ENCODE measurements at places on chromosomes 6 and 20. TPM values are rescaled to one million over a fixed set of nuclear protein-coding genes. Genes with fewer than 3 reads are reported as not detected.
A peak's percentile ranks its signal among the peaks of the same experiment; 100 is the strongest.

GRCh38 chr6:30600451-30600961, 16.5 kb downstream of the PPP1R10 start:
- DNase-seq: no peak

DNA sequence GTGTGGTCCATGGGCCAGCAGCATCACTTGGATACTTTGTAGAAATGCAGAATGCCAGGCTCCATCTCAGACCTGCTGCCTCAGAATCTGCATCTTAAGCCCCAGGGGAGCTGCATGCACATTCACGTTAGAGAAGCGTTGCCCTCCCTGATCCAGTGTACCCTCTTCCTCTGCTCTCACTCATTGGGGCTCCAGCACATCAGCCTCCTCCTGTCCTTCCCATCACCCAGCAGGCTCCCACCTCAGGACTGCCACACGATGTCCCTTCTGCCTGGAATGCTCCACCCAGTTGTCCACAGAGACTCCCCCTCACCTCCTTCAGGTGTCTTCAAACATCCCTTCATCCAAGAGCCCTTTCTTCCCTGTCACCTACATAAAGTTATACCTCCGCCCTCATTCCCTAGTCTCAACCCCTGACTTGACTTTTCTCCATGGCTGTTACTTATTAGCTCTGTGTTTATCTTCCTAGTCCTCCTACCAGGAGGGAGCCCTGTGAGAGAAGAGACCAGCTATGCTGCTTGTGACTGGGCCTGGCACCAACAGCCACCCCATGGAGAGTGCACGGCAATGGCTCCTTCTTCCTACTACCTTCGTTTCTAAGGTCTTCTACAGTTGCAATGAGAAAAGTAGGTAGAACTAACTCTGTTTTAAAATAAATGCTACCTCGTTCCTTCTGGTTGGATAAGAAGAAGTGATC, 3.3 kb upstream of the ACSS1 start:
- no peak for DNase-seq

Gene SLC22A1
- 0.16 TPM for total RNA-seq

DNA sequence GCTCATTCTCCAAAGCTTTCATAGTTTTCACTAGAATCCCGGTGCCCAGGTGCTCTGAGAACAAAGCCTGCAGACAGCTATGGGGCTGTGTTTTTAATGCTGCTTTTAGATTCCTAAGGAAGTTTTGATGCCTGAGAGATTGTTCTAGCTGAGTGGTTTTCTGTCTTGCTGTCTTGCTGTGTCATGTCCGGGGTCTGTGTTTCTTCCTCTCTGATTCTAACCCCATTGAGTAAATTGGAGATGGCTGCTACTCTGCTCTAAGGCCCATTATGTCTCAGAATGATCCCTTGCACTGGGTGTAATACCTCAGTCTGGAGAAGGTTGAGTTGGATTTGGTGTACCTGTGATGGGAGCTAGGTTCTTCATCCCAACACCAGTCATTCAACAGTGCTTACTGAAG, 63.4 kb downstream of the ARID1B start:
- DNase-seq: no peak

GRCh38 chr6:116390581-116390980, 19.8 kb downstream of the DSE start:
- no peak for DNase-seq

Gene IPCEF1
- 22.6 TPM for total RNA-seq

DNA sequence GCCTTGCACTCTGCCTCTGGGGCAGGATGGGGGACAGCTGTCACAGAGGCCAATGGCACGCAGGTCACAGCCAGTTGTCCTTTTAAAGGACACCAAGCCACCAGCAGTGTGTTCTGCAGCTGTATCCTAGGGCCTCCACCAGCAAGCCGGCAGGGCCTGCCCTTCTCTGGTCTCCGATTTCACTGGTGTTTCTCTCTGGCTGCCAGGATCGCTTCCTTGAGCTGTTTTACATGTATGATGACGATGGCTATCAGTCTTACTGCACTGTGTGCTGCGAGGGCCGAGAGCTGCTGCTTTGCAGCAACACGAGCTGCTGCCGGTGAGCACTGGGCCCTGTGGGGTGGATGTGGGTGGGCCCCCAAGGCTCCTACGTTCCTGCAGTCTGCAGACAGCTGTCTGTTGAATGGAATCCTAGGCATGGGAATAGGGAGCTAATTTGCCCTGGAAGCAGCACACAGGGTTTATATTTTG, 22.7 kb upstream of the MAPRE1 start:
- no peak for DNase-seq

DNA sequence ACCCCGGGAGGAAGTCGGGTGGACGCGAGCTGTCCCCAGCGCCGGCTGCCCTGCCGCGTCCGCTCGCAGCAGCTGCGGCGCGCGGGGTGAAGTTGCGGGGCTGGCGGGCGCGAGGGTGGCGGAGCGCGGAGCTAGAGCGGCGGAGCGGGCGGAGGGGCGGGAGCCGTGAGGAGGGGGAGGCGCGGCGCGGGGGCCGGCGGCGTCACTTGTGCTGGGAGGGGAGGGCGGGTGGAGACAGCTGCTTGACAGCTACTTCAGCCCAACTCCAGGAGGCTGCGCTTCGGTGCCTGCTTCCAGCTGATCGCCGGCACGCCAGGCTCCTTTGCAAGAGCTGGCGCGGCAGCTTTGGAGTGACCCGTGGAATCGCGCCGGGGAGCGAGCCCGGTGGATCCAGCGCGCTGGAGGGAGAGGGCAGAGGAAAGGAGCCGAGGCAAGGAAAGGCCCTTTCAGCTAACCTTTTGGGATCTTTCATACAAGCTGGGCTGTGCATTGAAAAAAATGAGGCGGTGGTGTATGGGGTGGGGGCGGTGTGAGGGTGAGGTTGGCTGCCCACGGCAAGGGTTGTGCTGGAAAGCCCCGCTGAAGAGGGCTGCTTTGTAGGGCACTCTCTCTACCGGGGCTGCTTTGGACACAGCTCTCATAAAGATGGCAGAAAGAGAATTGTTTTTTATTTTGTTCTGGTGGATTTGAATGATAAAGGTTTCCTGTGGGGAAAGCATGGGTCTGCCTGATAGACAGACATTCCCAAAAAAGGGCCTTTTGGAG, 24.6 kb downstream of the RIPOR2 start:
- DNase-seq: no peak

Gene MLN
- not detected for total RNA-seq

GRCh38 chr20:59771506-59772372, 161.7 kb downstream of the SYCP2 start:
- no peak for DNase-seq

Gene DAAM2
- total RNA-seq: not detected

Gene TMEM244
- total RNA-seq: not detected

DNA sequence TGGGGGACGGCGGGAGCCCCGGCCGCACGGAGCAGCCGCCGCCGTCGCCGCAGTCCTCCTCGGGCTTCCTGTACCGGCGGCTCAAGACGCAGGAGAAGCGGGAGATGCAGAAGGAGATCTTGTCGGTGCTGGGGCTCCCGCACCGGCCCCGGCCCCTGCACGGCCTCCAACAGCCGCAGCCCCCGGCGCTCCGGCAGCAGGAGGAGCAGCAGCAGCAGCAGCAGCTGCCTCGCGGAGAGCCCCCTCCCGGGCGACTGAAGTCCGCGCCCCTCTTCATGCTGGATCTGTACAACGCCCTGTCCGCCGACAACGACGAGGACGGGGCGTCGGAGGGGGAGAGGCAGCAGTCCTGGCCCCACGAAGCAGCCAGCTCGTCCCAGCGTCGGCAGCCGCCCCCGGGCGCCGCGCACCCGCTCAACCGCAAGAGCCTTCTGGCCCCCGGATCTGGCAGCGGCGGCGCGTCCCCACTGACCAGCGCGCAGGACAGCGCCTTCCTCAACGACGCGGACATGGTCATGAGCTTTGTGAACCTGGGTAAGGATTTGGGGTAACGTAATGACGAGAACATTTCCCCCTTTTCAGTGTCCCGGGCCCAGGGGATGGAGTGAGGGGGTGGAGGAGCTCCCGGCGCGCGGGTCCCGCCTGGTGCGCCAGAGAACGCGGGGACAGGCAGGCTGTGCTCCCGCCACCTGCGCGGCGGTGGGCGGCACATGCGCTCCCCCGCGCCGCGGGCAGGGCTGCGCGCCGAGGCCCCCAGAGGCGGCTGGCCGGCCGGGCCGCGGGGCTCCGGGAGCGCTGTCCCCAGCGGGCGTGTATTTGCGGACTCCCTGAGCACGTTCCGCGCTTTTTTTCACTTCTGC, 1.4 kb downstream of the BMP6 start:
- peak; percentile 23 for DNase-seq

DNA sequence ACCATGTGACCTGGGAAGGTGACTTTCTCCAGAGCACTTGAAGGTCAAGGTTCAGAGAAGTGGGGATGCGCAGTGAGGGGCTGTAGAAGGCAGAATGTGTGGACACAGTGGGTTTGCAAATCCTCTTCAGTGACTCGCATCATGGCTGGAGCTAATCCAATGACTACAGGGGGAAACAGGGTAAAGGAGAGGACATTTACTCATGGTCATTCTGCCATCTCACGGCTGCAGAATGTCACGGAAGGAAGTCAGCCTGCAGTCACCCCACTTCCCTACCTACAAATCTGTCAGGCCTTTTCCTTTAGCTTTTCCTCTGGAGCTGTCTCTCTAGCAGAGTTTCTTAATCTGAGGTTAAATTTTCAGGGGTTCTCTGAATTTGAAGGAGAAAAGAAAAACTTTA, 337.6 kb downstream of the CDC5L start:
- no peak for DNase-seq

- DNase-seq: peak; percentile 31
Measured at GRCh38 chr6:57267586-57268293, 45.6 kb upstream of the RAB23 start.

- DNase-seq: no peak
Measured at GRCh38 chr6:49646130-49646824, 9.6 kb upstream of the RHAG start.

- no peak for DNase-seq
Measured at GRCh38 chr6:124872361-124873065, 89.7 kb upstream of the RNF217 start.

DNA sequence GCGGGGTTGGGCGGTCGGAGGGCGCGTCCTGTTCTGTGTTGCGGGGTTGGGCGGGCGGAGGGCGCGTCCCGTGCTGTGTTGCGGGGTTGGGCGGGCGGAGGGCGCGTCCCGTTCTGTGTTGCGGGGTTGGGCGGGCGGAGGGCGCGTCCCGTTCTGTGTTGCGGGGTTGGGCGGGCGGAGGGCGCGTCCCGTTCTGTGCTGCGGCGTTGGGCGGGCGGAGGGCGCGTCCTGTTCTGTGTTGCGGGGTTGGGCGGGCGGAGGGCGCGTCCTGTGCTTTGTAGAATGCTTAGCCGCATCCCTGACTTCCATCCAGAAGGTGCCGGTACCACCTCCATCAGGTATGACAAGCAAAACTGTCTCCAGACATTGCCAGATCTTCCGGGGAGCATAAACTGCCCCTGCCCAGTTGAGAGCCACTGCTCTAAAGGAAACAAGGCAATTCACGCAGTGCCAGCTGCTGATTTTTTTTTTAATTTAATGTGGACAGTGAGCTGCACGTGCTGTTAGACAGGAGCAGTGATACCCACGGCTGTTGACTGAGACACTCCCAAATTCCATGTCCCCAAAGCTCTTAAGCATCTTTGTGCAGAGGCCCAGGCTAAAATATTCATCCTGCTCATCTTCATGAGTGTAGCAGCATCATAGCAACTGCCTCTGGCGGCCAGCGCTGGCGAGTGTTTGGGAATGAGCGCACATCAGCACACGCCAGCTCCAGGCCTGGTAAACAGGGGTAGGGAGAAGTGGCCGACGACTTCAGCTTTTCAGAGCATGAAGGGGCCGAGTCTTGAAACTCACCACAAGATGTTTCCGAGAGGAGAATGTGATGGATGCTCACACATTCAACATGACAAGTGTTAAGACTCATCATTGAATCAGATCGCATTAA, 284.4 kb upstream of the CDH4 start:
- DNase-seq: no peak

GRCh38 chr6:72627539-72627938, 5.7 kb downstream of the KCNQ5 start:
- DNase-seq: no peak

DNA sequence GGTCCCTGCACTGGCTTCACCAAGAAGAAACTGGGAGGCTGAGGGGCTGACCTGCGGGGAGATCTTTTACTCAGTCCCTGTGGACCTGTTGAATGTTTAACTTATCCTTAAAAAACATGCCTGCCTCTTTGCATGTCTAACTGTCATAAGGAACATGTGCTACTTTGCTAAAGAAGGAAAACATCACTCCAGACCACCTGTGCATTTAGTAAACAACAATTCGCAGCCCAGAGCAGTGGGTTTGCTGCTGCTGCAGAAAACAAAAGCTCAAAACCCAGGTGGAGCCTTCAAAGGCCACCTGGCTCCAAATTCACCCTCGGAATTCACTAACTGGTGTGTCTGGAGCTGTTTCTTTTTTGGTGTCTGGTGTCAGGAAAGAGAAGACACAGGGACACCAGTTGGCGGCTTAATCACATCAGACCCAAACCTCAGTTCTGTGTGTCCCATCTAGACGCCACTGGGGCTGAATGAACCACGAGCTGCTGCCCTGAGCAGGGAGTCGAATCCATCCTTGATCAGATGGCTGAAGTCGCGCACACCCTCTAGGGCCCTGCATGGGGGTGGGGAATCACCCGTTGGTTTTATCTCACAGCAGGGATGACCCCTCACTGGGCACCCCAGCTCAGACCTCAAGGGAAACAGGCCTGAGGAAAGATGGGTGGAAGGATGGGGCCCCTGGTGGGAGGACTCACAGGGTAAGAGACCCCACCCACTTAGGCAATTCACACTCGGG, 344.3 kb downstream of the PREX1 start:
- DNase-seq: no peak

Gene DCDC2
- total RNA-seq: not detected

- DNase-seq: no peak
Measured at GRCh38 chr6:47626782-47627181, 71.6 kb upstream of the ADGRF4 start.

GRCh38 chr20:37095108-37095598, 644 bp downstream of the RBL1 start:
- peak; percentile 73 for DNase-seq

- no peak for DNase-seq
Measured at GRCh38 chr6:29230666-29231065, 60.0 kb downstream of the OR2J2 start.

DNA sequence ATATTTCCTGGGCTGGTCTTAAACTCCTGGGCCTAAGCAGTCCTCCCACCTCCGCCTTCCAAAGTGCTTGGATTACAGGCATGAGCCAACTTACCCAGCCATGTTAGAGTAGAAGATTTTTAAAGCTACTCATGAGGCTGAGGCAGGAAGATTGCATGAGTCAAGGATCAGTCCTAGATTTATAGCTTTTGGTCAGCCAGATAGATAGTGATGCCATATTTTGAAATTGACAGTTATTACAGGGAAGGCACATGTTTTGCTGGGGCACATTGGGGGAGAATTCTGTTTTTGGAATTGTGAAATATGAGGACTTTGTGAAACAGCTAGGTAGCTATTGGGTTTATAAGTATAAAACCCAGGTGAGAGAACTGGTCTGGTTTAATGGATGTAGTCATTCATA, 40.9 kb downstream of the DOP1A start:
- no peak for DNase-seq
